ENCODE measurements at places on chromosomes 16 and 17. TPM values are rescaled to one million over a fixed set of nuclear protein-coding genes. Genes with fewer than 3 reads are reported as not detected.

- DNase-seq: no peak
Measured at GRCh38 chr16:57019746-57020145, 30.4 kb downstream of the NLRC5 start.

- no peak for DNase-seq
Measured at GRCh38 chr17:19747829-19748806, at the start of gene ALDH3A1. Gene ALDH3A1, minus strand, starts transcription at chr17:19748298. Its CDS starts 3,169 bp downstream, at chr17:19745129.

GRCh38 chr17:50219342-50219741, 17.9 kb upstream of the COL1A1 start:
- DNase-seq: peak; percentile 49

DNA sequence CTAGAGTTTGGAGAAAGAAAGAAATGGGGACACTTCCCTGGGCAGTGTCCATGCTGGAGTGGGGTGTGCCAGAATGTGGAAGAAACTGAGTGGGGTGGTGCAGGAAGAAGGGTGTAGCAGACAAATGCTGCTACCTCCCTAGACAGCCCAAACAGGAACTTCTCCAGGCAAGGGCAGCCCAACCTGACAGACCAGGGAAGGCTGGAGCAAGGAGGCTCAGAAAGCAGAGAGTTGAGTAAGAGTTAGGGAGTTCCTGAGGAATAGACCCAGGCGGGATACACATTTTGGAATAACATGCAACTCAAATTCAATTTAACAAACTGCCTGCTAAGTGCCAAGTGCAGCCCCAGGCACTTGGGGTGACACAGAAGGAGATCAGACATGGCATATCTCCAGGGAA, 1.0 kb upstream of the MYO18A start:
- no peak for DNase-seq

GRCh38 chr16:84899414-84899813, 79.6 kb downstream of the CRISPLD2 start:
- no peak for DNase-seq

DNA sequence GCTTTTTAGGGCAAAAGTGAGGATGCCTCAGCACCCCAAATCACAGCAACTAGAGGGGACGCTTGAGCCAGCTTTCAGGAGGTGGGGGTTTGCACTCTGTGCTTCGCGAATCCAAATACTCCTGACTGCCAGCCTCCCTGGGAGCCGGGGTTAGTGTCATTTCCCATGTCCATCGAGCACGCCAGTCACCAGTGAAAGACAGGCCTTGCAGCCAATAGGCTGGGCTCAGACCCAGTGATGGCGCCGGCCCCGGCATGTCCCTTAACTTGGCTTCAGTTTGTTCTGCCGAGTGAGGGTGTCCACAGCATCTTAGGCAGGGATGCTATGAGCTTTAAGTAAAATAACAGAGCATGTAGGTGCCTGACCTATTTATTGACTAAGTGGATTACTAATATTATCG, 50.9 kb upstream of the CDC42EP4 start:
- DNase-seq: peak; percentile 92

DNA sequence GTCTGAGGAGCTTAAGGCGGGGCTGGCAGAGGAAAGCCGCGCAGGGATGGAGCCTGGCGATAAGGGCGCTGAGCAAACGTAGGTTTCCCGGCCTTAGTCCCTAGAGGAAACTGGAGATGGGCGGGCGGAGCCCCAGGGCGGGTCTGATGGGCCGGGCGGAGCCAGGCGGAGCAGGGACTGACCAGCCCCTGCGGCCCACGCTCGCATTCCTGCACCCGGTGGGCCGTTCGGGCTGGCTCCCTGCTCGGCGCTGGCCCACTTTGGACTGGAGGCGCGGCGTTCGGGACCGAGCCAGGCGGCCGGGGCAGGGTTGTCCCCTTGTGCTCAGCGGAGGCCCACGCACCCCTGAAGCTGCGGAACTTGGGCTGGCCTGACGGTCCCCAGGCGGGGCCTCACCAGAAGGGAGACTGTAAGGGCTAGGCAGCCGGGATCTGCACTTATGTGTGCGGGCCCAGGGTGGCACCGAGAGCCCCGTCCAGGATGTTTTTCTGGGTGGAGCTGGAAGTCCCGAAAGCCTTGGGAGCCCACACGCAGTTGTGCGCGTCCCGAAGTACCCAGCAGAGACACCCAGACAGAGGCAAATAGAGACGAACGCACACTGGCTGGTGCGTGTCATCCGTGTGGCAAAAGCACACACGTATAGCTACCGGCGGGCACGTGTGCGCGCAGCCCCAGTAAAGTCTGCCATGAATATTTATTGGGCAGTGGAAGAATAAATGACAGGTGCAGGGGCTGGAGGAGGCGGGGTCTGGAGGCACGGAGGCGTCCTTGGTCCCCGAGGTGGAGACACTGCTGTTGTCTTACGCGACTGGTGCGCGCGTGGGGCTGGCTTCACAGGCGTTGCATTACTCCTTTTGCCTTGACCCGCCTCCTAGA, 1.4 kb downstream of the PYDC1 start:
- peak; percentile 95 for DNase-seq

GRCh38 chr17:63515426-63515825, 7.7 kb upstream of the KCNH6 start:
- DNase-seq: no peak

- DNase-seq: no peak
Measured at GRCh38 chr16:10852948-10853347, 24.1 kb upstream of the CIITA start.

WNT3 gene
- total RNA-seq: 18.7 TPM

All from endodermal cell (in vitro differentiated cells).